ENCODE measurements at places on chromosomes 1 and 21.

DNA sequence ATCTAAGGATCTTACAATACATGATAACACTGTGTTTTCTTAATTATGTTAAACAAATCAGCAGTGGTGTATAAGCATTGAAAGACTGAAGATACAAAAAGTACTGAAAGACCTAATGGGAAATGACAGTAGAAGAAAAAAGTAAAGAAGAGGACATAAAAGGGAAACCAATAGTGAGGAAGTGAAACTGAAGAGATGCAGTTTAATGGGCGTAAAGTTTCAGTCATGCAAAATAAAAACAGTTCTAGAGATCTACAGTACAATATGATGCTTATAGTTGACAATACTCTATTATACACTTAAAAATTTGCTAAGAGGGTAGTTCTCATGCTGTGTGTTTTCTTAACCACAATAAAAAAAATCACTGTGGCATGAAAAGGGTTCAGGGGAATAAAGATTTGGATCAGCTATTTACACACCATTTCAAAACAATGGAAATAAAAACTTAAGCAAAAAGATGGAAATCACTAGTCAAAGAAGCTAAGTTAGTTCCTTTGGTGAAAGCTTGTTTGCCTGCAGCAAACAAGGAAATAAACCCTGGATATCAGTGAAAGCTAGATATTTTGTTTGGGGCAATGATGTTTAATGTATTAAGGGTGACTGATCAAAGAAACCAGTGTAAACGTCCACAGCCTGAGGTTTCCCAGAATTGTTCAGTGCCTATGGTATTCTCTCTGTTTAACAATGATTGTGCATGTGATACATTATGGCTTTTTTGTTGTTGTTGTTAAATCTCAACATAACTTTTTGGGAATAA is 1160.8 kb upstream of the ADGRL2 start:
- DNase-seq: no peak

DNA sequence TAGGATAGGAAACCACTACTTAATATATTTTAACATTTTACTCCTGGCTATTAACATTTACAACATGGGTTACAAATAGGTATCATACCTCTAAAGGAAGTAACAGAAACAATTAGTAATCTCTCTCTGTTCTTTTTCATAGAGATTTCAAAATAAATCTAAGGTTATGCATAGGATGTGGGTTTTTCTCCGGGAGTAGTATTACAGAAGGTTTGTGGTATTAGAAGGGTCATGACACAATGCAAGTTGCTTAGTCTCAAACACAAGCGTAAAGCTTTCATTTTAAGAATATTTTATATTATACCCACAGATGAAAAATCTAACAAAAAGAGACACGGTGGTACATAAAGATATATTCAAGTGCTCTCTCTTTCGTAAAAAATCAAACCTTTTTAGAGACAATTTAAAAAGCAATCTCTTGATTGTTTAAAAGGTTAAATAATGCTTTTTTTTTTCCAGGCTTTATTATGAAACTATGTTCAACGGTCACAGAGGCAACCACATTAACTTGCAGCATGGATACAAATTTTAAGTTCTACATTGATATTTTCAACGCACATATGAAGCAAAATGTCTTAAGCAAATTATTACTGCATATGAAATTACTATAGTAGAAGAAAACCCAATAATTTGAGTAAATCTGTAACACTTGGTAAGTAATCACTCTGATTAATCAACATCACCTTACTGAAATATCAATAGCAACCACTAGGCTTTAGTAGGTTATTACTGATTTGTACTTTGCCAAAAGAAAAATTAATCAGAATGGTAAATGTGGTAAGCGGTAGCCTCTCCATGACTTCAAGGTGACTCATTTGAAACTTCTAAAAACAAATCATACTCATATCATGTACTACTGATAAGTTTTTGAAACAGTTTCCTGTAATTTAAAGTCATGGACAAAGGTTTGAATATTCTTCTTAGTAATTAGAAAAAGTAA is 97.4 kb upstream of the GFI1 start:
- DNase-seq: no peak

DNA sequence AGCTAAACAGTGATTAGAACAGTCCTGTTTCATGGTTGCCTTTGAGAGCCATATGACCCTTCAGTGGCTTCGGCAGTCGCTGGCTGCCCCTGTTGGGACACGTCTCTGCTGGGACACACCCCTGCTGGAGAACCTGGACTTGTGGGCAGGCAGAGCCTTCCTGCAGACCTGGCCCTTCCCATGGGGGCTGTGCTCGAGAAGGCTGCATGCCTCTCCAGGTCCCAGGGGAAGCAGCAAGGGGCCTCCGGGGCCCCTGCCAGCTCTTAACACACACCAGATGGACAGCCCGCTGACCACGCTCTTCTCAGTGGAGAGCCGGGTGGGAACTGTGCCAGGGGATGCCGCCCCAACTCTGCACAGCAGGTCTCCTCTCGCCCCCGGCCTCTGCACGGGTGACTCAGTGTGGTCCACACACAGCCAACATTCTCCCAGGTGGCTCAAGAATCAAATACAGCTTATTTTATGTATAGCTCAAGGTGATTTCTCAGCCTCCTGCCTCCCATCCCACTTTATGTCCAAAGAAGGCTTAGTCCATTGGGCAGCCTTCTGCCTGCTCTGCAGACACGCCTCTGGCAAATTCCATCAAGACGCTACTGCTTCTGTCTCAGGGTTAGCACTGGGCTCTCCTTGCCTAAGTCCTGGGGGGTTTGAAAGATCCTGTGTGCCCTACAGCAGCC is 450.8 kb downstream of the KIF26B start:
- DNase-seq: no peak

DNA sequence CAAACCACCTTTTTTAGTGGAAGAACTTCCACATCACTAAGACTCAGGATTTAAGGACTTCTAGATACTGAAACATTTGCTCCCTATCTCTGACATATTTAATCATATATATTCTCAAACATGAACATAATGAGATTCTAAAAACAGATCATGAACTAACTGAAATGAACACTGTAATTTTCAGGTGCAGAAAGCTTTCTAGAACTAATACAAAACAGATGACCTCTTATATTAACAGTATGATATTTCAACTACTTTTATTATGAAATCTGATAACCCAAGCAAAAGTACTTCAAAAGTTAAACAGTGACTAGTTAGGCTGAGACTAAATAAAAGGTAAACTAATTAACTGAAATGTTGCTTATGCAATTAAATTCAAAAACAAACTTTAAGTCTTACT is 157.5 kb downstream of the COP1 start:
- DNase-seq: no peak

DNA sequence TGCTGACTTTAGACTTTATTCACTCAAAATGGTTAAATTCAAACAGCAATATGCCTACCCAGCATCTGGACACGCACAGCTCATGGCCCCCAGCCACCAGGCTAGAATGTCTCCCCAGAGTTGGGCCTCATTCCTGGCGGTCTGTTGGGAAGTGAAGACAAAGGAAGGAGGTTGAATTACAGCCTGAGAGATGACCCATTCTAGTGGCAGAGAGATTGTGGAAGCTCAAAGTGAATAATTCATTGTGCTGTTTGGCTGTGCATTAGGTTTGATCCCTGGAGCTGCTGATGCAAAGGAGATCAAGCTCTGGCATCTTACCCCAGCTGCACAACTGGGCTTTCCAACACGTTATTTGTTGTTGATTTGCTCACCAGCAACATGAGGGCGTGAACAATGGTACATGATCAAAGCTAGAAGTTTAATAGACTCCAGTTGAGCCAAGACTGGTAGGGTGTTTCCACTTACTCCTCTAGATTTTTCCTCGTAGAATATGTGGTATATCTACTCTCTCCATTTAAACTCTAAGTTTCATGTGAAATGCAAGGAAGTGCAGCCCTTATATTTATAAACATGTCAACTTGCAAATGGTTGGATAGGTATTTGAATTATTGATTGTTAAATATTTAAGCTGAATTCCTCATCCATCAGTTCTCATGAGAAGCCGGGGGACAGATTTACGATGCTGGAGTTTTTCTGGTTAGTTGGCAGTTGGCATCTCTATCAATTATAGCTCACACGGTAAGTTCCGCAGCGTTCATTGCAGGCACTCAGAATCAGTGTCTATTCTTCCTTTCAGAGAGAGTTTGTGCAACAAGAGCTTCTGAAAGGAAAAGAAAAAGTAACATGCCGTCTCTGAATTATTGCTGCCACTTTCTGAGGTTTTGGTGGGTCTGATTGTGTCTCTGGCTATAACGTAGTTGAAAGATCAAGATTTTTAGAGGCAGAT is 222.7 kb downstream of the TM2D1 start:
- DNase-seq: no peak

DNA sequence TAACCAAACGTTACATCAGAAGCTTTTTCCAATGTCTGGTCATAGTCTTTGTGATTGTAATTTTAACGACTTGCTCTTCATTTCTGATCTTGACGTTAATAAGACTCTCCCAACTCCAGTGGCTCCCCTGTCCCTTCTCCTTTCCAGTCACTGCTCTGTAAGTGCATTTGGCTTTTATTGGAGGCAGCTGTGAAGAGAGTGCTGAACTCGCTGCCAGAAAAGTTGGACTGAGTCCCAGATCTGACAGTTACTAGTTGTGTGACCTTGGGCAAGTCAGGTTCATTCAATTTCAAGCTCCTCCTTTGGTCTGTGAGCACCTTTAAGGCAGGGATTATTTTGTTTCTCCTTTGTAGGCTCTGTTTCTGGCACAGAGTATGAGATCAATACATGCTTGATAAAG is 109.6 kb upstream of the TSPAN2 start:
- DNase-seq: no peak

DNA sequence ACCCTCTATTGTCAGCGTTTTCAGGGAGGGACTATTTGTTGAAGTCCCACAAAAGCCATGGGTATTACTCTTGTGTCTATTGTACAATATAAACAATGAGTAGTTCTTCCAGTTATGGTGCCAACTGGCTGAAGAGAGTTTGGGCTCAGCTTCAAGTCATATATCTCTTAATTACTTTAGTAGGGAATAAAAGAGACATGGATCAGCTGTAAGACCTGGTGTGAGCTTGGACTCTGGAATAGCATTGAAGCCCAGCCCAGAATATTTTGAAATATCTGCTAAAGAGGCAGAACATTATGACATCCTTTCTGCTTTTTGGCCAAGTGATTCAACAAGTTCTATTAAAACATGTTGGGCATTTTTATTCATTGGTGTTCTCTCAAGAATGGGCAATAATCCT is 224.9 kb downstream of the BACH1 start:
- no peak for DNase-seq

GRCh38 chr1:27954186-27954585 is 5.6 kb upstream of the XKR8 start:
- no peak for DNase-seq

DNA sequence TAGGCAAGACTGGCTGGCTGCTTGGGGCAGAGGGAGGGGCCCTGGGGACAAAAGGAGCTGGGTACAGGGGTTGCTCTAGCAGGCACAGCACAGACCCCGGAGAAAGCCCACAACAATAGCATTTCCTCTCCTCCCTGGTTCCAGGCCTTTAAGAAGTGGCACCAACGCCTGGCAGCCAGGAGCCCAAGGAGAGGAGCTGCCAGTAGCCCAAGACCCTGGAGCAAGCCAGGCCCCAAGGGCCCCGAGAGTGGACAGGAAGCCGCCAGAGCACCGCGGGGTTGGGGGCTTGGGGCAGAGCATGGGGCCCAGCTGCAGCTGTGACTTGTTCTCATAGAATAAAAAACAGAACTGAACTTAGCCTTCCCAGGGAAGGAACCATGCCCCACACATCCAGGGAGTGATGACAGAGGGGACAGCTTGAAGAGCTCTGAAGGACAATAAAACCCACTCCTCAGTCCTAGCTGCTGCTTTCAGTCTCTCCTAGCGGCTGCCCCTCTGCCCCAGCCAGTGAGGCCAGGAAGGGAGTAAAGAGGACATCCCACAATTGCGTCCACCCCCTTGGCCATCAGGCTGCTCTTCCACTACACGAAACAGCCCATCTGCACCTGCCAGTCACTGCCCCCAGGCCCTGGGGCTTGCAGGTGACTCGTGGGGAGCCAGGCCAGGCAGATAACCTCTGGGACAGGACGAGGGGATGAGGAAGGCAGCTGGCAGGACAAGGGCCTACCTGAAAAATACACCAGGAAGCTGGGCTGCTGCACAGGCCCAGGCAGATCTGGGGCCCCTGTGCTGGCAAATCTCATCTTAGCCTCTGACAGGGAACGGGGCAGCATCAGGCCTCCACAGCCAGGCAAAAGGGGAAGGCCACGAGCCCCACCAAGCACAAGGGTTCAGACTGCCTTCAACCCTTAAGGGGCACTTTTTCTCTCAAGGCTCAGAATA is 16.4 kb downstream of the MTHFR start:
- no peak for DNase-seq

All from stimulated activated CD8-positive, alpha-beta memory T cell treated with anti-CD3 and anti-CD28 coated beads, Interleukin-4, amount 100 ng/mL, for 1 hour (primary cell).